H54 (cell line): ENCODE measurements at places on chromosomes 5 and 9.
A peak's percentile ranks its signal among the peaks of the same experiment; 100 is the strongest.

- no peak for DNase-seq
Observed at GRCh38 chr5:59446356-59446755, 447.2 kb downstream of the PDE4D start.

DNA sequence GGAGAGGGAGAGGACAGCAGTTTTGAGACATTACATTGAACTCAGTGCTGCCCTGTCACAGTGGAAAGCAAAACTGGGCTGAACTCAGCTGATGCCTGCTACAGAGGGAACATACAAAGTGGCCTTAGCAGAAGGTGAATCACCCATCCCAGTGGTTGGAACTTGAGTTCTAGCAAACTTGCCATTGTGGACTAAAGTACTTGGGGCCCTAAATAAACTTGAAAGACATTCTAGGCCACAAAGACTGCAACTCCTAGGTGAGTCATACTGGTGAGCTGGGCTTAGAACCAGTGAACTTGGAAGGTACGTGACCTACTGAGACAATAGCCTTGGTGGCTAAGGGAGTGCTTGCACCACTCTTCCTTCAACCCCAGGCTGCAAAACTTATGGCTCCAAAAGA is 155.7 kb upstream of the RIOK2 start:
- DNase-seq: no peak

DNA sequence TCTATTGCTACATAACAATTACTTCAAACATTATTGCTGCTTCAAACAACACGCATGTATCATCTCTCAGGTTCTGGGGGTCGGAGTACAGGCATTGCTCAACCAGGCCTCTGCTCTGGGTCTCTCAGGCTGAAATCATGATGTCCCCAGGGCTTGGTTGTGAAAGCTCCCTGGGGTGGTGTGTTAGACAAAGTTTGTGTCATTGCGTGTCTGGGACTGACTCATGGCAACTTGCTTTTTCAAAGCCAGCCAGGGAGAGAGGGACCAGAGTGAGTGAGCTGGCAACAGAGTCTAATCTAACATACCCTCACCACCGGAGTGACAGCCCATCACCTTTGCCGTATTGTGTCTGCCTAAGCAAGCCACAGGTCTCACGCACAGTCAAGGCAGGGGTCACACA is 259.2 kb upstream of the NFIL3 start:
- no peak for DNase-seq

DNA sequence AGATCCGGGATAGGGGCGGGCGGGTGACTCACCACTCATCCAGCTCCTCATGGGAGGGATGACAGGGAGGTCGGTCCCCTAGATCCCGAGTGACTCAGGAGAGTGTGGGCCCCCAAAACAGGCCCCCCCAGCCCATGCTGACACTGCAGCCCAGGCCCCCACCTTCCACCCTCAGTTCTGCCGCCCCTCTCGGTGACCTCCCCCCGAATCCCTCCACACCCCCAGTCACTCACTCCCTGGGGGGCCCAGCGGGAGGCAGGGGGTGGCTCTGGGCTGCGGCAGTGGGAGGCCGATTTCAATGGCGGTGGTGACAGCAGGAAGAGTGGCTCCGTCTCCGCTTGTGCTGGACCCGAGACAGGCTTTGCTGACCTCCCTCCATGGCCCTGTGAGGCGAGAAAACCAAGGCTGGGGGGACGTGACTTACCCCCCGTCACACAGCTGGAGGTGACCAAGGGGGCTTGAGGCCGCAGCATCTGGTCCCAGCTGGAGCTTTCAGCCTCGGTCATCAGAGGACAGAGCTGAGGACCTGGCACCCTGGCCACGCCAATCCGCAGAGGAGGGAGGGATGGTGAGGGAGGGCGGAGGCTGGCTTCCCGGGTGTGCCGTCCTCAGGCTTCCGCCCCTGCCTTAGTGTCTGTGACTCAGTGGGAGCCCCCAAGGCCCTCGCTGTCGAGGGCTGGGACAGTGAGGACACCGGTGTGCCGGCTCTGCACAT is 9.0 kb downstream of the GPSM1 start:
- DNase-seq: peak; percentile 93

DNA sequence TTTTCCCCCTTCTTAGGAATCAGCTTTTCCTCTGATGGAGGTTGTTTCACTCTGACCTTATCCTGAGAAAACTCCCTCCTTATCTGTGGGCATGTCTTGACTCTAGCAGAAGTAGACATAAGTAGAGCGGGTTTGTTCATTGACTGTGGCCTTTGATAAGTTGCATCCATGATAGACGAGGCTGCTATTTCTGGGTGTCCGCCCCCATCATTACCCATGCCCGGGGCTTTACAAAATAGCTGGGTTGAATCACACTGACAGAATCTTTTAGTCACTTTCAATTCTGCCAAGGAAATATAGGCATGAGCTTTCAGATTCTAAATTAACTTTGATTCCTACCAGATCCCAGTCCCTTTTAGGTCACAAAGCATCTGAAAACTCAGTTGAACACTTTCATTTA is 223.8 kb downstream of the SEC61B start:
- DNase-seq: no peak

DNA sequence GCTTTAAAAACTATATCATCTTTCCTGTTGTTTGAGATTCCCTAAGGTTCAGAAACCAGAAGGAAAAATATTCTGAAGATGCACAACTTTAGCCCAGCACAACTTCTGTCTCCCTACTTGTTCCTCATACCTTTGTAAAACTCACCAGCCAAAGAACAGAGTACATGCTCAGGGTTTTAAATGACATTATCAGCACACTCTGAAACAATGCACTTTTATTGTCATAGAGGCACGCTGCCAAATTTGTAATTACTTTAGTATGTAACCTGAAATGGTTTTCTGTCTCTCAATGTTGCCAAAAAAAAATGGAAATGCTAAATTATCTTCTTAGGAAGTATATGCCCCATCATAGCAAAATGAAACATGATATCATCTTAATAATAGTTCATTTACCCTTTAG is 383.6 kb upstream of the CDH6 start:
- no peak for DNase-seq

- no peak for DNase-seq
Observed at GRCh38 chr9:124820698-124821623, 32.3 kb upstream of the WDR38 start.
